RPMI7951 (cell line): ENCODE measurements at places on chromosomes 3 and 15. TPM values are rescaled to one million over a fixed set of nuclear protein-coding genes. Genes with fewer than 3 reads are reported as not detected.
A peak's percentile ranks its signal among the peaks of the same experiment; 100 is the strongest.

- DNase-seq = no peak
Measured at GRCh38 chr3:48990636-48991469, 812 bp downstream of the P4HTM start.

- no peak for DNase-seq
Measured at GRCh38 chr15:38503496-38503895, 49.6 kb downstream of the FAM98B start.

DNA sequence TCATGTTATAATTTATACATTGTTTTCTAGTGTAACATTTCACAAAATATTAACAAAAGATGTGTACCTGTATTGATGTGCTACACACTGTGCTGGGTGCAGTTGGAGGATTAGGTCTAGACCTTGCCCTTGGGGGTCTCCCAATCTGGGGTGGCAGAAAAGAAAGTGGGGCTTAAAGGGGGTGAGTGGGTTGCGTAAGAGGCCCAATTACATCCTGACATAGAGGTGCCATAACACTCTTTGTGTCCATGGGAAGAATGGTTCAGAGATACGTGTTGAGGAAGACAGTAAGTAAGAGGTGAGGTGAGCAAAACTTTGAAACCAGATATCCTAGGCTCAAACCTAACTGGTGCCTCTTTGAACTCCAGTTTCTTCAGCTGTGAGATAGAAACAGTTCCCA lies 31.0 kb downstream of the DLEC1 start:
- DNase-seq = no peak

DNA sequence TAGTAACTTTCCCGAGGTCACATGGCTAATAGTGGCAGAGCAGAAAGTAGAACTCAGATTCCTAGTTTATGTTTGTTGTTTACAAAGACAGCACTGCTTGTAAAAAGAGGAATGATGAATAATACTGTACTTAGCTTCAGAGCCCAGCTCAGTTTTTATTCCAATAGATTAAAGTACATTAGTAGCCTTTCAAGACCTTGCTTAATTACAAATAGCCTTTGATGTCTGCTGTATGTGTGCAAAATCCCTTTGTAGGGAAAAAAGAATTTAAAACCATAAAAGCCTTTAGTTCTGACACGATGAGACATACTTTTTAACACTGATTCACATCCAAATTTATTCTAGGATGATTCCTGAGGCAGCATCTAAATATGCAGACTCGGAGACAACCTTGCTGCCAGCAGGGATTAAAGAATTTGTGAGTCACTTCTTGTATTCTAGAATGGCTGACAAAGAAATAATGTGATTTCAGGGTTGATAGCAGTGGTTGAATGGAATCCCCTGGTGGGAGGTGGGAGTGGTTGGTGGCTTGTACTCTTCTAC lies 324.2 kb upstream of the TGFBR2 start:
- peak; percentile 95 for DNase-seq

DNA sequence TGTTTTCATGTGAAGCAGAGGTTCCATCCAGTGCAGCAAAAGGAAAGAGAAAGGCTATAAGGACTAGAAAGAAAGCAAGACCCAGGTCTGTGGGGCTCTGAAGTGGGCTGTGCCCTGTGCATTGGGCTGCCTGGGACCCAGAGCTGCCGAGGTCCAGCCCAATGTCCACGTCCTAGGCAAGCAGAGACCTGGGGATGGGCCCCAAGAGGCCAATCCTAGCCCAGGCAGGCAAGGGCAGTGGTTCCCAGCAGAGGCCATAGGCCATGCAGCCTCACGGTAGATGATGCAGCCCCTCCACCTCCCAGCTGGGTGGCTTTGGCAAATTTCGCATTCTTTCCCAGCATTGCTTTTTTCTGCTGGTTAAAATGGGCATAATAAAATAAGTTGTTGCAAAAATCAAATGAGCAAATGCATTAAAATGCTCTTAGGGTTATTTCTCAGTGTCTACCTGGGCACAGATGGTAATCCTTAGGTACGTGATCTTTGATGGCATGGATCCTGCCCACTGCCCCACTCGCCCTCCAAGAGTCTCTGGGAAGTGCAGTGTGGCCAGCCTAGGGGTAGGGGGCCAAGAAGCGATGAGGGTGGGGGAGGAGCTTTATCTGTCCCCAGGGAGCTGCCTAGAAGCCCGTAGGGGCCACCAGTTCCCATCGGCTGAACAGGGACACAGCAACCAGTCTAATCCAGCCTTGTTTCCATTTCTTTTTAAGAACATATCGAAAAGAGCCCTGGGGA lies 22.3 kb upstream of the GP9 start:
- no peak for DNase-seq

GRCh38 chr3:24145481-24145880 lies 200.4 kb downstream of the NR1D2 start:
- no peak for DNase-seq

GRCh38 chr15:87419344-87419743 lies 837.2 kb downstream of the NTRK3 start:
- DNase-seq = peak; percentile 18

DNA sequence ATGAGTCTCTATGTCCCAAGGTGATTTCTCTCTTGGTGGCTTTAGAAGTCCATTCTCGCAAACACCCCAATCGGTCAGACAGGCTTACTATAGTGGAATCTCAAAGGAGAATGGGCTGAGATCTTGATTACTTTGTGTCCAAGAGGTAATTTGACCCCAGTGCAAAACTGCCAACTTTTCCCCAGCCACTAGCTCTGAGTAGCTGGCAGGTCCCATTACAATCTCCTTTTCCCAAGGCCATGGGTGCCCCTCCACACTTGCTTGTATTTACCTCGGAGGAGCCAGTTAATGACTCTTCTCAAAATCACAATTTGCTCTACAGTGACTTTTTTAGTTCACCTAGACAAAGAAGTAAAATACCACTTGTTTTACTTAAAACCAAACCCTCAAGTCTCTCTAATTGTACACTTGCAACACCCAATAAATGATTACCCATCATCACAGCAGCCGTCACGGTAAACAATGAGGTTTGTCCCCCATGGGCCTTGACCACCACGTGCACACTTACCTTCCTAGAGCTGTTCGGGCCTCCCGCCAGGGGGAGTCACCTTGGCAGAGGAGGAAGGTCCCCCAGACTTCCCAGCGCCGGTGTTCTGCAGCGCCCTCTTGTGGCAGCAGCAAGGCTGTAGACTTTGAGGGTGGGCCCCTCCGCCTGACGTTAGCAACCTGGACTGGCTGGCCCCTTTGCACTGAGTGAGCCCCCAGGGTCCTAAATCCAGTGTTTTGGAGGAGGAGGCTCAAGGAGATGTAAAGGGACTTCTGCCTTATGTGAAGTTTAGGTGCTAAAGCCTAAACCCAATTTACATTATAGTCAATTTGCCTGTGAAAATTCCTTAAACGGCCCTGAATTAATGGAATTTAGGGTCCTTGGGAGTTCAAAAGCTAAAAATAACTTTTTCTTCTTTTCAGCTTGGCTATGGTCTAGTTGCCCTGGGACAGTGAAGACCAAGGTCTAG lies 18.7 kb upstream of the HDAC11 start:
- peak; percentile 40 for DNase-seq

DNA sequence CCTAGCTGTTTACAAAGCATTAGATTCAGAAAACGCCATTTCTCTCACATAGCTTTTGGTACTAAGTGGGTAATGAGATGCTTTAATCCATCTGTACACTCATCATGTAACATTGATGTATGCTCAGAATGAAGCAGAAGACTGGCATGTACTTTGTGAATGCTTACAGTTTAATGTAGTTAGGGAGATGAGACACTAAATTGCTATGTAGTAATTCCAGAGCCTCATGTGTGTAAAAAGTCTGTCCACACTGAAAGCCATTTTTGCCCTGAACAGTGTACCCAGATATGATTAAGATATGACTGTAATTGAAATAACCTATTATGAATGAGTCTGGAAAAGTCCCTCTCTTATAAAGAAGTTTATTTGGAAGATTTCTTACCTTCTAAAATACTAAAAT lies 66.5 kb downstream of the ARMC8 start:
- DNase-seq = no peak

GRCh38 chr3:49869525-49870126 lies at the start of gene CAMKV:
TSS of gene CAMKV (minus strand) at chr3:49869906. CDS start at chr3:49862388, 7,518 bp downstream.
- no peak for DNase-seq

DNA sequence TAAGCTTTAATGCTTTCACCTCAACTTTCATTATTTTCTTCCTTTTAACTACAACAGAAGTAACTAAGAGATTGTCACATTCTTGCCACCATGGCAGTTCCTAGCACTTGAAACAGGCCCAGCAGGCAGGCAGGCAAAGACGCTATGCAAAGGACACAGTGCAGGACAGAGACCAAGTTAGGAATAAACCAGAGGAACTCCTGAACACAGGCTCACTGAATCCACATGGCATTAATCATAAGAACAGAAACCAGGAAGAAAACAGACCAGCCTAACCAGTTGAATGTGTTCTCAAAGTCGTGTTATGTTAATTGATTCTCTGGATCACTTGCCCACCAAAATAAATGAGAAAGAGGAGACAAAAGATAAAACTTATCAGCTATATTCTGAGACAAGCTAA lies 397.6 kb downstream of the TBL1XR1 start:
- no peak for DNase-seq

GRCh38 chr3:25038922-25039321 lies 389.1 kb upstream of the RARB start:
- no peak for DNase-seq

DNA sequence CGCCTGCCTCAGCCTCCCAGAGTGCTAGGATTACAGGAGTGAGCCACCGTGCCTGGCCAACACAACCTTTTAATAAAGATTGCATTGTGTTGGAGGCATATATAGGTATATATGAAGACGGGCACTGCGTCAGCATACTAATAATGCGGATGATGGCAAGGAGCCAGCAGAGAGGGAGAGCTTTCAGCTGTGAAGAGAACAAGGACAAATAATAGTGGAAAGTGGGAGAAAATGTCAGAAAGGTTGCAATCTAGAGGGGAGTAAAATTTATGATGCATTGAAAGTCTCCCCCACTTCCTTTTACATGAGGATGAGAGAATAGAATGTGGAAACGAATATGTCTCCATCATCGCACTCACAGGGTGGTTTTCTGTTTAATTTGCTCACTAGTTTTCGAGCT lies 170.5 kb upstream of the TBL1XR1 start:
- no peak for DNase-seq

GRCh38 chr15:48384616-48385015 lies 53.4 kb downstream of the DUT start:
- peak; percentile 70 for DNase-seq

- DNase-seq = peak; percentile 74
Measured at GRCh38 chr15:68578175-68578979, 416 bp upstream of the CORO2B start.

- no peak for DNase-seq
Measured at GRCh38 chr3:30518181-30518864, 88.1 kb upstream of the TGFBR2 start.

DNA sequence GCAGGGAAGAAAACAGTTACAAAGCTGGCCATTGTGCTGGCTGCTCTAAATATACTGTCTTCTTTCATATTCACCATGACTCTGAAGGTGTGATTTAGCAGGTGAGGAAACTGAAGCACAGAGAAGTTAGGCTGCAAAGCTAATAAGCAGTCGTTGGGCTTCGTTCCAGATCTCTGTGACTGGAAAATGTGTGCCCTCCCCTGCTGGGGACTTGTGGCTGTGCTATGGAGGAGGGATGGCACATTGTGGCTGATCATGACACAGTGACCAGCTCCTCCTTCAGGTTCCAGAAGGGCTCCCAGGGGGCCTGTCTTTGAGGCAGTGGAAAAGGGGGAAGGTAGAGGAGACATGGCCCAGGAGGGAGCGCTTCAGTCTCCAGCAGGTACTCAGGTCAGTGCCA lies 19.2 kb downstream of the PXK start:
- DNase-seq = no peak

DNA sequence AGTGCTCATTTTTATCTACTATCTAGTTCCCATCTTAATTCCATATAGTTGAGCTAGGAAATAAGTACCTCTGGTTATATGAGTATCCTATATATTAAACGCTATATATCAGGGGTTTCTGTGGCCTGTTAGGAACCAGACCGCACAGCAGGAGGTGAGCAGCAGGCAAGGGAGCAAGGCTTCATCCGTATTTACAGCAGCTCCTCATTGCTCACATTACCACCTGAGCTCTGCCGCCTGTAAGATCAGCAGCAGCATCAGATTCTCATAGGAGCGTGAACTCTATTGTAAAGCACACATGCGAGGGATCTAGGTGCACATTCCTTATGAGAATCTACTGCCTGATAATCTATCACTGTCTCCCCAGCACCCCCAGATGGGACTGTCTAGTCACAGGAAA lies 23.0 kb downstream of the GSK3B start:
- no peak for DNase-seq

GJD2 gene
- not detected in 2 replicates for total RNA-seq

FSIP1 gene
- 1.9 and 2.1 TPM in 2 replicates for total RNA-seq

ULK4 gene
- 8.4 and 9.0 TPM in 2 replicates for total RNA-seq

CAMKV gene
- total RNA-seq = not detected in 2 replicates

IL20RB gene
- 10.7 and 17.2 TPM in 2 replicates for total RNA-seq

C3orf22 gene
- not detected in 2 replicates for total RNA-seq

NRROS gene
- total RNA-seq = 1.6 and 2.7 TPM in 2 replicates

ALG1L2 gene
- total RNA-seq = not detected in 2 replicates

A4GNT gene
- not detected in 2 replicates for total RNA-seq

PRR20G gene
- total RNA-seq = not detected in 2 replicates

PLCL2 gene
- total RNA-seq = 0.12 TPM in 1 of 2 replicates, not detected in the other

USP19 gene
- 29.1 and 42.4 TPM in 2 replicates for total RNA-seq

GOLGA6A gene
- not detected in 2 replicates for total RNA-seq
